Activated naive CD4-positive, alpha-beta T cell treated with anti-CD3 and anti-CD28 coated beads for 36 hours (primary cell): ENCODE measurements at places on chromosomes 7 and 10. TPM values are rescaled to one million over a fixed set of nuclear protein-coding genes. Genes with fewer than 3 reads are reported as not detected.
A peak's percentile ranks its signal among the peaks of the same experiment; 100 is the strongest.

The OR2A1 gene
- total RNA-seq = not detected

DNA sequence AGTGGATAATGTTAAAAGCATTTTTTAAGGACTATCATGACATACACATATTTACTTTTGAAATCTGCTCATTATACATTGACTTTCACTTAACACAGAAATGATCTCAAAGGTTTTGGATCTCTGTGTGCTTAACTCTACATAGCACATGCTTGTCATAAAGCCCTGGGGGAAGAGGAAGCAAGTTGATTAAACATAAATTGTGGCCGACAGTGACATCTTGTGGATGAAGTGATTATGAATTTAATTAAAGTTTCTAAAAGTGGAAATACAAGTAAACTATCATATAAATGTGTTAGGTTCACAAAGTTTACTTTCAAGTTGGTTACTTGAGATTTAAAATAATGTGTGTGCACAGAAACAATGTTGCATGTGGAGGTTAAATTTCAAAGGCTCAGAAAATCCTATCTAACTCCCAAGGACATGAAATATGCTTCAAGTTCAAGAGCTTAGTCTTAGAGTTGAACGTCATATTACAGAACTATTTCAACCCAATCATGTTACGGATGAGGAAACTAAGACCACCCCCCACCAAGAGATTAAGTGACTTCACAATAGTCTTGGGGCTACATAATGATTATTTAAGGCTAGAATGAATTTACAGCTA, 1247.8 kb downstream of the GATA3 start:
- peak; percentile 25 for DNase-seq
- H3K27ac ChIP-seq = no peak overlapping the region
- H3K36me3 ChIP-seq = no peaks in the 10 kb centered on the region
- no peaks in the 10 kb centered on the region for H3K4me1 ChIP-seq
- no peak overlapping the region for H3K4me3 ChIP-seq

DNA sequence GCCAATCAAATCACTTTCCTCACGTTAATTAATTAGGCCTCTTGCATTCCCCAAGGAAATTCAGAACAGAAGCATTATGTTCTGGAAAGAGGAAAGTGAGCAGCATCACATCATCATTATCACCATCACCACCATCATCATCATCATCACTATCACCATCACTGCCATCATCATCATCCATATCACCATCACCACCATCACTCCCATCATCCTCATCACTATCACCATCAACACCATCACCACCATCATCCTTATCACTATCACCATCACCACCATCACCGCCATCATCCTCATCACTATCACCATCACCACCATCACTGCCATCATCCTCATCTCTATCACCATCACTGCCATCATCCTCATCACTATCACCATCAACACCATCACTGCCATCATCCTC, 31.4 kb upstream of the PLXNA4 start:
- H3K4me3 ChIP-seq = no peak overlapping the region
- no peaks in the 10 kb centered on the region for H3K36me3 ChIP-seq
- DNase-seq = no peak
- H3K4me1 ChIP-seq = no peaks in the 10 kb centered on the region
- peaks cover 2% of the 10 kb centered on the region for H3K27me3 ChIP-seq

GRCh38 chr10:95277201-95277570, 13.6 kb downstream of the PDLIM1 start:
- no peaks in the 10 kb centered on the region for H3K36me3 ChIP-seq
- no peaks in the 10 kb centered on the region for H3K4me1 ChIP-seq
- no peaks in the 10 kb centered on the region for H3K27me3 ChIP-seq
- H3K4me3 ChIP-seq = no peak overlapping the region
- DNase-seq = no peak

GRCh38 chr10:70122742-70123141, 9.9 kb downstream of the AIFM2 start:
- H3K36me3 ChIP-seq = no peaks in the 10 kb centered on the region
- no peak for DNase-seq
- no peak overlapping the region for H3K27ac ChIP-seq
- no peaks in the 10 kb centered on the region for H3K27me3 ChIP-seq
